Cerebellum (tissue), 4 donors: ENCODE measurements at places on chromosomes 6 and 20.

- peak; percentile 1 for DNase-seq
These were observed at the start of gene WFDC10A for GRCh38 chr20:45629496-45630100. WFDC10A (plus strand) TSS chr20:45629739; CDS start chr20:45629814, 75 bp downstream.

GRCh38 chr6:44558024-44558831 is 170.7 kb downstream of the CDC5L start:
- DNase-seq, result no peak

DNA sequence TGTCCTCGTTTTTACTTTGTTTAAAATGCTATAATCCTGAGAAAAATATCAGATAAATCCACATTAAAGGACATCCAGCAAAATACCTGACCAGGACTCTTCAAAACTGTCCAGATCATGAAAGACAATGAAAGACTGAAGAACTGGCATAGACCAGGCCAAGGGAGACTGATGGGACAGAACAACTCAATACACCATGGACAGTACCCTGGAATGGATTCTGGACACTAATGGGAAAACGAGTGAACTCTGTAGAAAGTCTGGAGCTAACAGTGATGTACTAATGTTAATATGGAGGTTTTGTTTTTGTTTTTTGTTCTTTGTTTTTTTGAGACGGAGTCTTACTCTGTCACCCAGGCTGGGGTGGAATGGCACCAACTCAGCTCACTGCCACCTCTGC is 461.4 kb downstream of the CD83 start:
- DNase-seq, result no peak

- no peak for DNase-seq
These were observed 949.6 kb downstream of the TBC1D32 start for GRCh38 chr6:120384671-120385070.

- DNase-seq, result no peak
These were observed 4.8 kb upstream of the ASF1A start for GRCh38 chr6:118889163-118889562.

DNA sequence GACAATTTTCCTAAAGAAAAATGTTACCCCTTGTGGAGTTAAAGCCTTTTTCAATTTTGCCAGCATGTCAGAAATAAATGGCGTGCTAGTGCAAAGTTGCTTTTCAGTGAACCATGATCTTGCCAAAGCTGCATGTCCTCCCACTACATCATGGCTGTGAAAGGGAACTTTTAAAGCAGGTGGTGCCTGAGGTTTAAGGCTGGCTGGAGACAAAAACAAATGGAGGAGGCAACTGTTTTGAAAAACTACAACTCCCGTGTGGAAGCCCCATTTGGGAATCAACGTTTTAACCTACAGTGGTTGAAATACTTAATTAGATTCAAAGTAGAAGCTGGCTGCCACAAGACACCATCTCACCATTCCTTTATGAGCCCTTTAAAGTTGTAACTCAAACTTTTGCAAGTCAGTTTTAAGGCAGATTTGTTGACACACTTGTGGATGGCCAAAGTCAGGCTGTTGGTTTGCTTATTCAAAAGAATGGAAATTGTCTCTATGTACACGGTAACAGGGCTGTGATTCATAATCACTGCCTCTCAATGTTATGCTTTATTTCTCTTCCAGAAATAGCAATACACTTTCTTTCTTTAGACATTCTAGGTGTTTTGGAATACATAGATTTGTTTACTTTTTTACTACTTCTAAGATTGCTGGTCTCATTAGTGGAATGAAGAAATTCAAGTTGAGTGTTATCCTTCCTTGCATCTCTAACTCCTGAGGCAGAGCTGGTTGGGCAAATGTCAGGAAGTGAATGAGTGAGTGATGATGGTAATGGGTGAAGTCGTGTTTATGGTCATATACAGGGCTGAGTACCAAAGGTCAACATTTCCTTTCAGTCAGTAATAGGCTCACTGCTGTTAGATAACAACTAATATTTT is 196.4 kb upstream of the GMDS start:
- no peak for DNase-seq

DNA sequence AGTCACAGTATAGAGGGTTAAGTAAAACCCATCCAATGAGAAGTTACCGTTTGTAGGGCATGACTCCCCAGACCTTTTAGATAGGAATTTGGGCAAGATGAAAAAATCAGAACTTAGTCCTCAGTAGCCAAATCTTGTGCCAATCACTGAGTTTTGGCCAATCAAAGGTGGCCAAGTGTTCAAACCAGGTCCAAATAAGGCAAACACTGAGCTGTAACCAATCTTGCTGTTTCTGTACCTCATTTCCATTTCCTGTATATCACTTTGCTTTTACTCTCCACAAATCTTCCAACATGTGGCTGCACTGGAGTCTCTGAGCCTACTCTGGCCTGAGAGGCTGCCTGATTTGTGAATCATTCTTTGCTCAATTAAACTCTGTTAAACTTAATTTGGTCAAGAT is 81.8 kb upstream of the GPR6 start:
- no peak for DNase-seq

- DNase-seq, result no peak
These were observed 270.2 kb downstream of the SMOC2 start for GRCh38 chr6:168711049-168711640.

DNA sequence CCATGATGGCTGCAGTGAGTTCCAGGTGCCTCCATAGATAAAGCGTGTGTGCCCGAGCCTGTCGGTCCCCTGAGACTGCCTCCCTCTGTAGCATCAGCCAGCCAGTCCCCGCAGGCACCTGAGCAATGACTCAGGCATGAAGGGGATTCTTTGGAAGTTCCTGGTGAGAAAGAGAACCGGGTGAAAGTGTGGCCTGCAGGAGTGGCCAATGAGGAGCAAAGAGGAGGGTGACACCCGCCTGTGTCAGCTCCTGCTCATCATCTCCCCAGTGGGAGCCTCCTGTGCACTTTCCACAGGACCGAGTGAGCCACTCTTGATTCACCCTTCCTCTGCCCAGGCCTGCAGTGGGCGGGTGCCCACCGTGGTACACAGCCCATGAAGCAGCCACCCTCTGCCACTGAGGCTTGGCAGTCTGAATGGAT is 71.2 kb upstream of the PTPN1 start:
- DNase-seq, result no peak

GRCh38 chr6:133632906-133633305 is 256.0 kb upstream of the TCF21 start:
- DNase-seq, result no peak

GRCh38 chr6:124823240-124824111 is 138.8 kb upstream of the RNF217 start:
- DNase-seq, result no peak

DNA sequence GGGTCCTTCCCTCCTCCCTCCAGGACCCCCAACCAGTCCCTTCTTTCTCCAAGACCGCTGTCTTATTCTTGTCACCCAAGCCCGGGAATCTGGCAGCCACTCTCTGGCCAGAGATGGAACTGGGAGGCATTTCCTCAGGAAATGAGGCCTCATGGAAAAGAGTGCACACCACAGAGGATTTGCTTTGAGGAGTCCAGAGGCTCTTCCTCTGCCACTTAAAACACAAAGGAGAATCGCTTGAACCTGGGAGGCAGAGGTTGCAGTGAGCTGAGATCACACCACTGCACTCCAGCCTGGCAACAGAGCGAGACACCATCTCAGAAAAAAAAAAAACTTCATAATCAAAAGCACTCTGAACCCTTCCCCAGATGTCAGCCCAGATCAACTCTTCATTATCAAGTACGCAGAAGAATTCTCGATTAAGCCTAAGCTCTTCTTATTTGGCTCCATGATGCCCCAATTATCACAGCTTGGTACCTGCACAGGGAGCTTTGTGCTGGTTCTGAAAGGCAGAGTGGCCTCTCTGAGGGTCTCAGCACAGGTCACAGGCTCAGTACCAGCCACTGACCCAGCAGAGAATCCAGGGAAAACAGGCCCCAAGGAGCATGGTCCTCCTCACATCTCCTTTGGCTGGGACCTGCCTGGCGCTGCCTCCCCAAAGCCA is 82.9 kb upstream of the MAFB start:
- DNase-seq, result no peak

- no peak for DNase-seq
These were observed 124.0 kb downstream of the ZFAND3 start for GRCh38 chr6:37943436-37944058.

DNA sequence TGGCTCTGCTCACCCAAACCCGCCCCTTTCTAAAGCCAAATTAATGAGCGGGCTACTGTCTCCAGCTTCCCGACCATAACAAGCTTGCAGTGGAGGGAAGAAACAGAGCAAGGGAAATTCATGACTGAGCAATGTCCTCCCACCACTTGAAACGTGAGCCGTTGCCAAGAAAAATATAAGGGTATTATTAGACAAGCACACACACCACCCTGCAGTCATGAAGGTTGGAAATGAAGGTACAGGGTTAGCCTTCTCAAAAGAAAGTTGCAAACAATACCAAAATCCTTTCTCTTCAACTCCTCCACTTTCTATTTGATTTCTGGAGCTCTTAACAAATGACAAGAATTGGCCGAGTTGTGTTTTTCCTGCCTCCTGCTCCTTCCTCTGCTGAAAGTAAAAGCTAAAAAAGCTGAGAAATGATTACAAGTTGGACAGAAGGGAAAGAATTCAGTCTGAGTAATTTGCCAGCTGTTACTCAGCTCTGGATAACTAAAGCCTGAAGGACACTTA is 151.1 kb upstream of the B3GAT2 start:
- no peak for DNase-seq

- no peak for DNase-seq
These were observed 20.3 kb downstream of the GRIK2 start for GRCh38 chr6:101413773-101414172.

- no peak for DNase-seq
These were observed 18.1 kb downstream of the EIF2S2 start for GRCh38 chr20:34093895-34094294.

GRCh38 chr6:9621276-9621675 is 793.6 kb downstream of the TFAP2A start:
- DNase-seq, result no peak

DNA sequence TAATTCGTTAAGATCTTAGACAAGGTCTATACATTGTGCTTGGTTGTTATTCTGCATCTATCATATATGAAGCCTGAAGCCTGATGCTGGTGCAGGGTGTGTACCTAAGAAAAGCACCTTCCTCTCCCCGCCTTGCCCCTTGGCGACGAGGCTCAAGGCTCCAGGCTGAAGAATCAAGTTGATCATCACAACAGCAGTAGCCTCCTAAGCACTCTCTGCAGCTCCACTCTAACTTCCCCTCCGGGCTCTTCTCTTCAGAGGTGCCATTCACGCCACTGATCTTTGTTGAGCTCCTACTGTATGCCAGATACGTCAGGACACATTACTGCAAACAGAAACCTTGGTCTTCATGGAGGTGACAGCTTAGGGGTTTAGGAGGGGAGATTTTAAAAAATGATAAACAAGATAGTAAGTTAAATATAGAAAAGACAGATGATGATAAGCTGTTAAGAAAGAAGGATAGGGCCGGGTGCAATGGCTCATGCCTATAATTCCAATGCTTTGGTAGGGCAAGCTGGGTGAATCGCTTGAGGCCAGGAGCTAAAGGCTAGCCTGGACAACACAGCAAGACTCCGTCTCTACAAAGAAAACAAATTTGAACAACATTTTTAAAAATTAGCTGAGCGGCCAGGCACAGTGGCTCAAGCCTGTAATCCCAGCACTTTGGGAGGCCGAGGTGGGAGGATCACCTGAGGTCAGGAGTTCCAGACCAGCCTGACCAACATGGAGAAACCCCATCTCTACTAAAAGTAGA is 38.4 kb upstream of the ZNF217 start:
- no peak for DNase-seq

- DNase-seq, result no peak
These were observed 2.0 kb downstream of the MMP9 start for GRCh38 chr20:46010491-46011391.

DNA sequence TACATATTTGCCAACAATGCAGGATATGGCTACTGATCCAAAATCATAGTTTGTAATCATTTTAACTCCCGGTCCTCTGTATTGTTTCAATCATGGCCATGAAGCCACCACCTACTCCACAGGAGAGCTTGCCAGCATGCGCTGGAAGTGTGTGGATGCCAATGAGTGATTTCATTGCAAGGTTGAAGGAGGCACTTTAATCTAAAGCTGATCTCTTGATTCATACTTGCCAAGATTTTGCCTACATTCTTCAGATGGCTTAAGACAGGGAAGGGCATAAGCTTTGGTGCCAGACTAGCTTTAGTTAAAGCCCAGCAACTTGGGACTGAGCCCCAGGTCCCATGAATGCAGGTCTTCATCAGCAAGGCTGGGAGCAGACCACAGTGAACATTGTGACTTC is 58.8 kb downstream of the TPD52L1 start:
- no peak for DNase-seq

DNA sequence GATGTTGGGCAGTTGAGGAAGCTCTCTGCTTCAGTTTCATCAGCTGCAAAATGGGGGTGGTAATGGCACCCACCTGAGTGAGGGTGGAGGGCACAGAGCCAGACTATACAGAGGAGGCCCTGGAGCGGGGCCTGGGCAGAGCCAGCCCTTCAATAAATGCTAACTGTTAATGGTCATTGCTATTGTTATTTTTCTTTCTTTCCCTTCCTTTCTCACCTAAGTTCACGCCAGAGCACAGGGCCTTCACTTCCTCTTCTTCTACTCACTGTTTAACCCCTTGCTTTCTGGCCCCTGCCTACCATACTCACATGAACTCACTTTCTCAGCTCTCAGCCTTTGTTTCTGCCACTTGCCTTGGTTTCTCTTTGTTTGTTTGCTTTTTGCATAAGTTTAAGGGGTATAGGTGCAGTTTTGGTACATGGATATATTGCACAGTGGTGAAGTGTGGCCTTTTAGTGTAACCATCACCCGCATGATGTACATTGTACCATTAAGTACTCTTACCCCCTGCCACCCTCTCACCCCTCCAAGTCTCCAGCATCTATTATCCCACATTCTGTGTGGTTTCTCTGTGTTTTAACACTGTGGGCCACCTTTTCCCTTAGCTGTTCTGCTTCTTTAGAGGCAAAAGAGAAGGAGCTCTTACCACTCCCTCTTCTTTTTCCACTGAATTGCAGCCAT is 7.5 kb upstream of the RREB1 start:
- DNase-seq, result no peak

DNA sequence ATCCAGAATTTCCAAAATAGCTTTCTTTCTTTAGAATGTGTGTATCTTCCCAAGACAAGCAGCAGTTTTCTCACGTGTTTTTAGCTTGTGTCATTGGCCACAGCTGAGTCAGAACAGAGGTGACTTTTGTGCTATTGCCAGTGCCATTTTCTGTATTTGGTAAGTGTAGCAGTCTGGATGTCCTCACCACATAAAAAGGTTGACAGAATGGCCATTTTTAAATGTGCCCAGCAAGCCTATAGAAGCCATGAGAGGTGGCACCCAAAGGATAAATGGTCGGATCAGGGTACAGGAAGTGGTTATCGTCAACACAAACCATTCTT is 269.5 kb upstream of the HSF2 start:
- DNase-seq, result no peak

DNA sequence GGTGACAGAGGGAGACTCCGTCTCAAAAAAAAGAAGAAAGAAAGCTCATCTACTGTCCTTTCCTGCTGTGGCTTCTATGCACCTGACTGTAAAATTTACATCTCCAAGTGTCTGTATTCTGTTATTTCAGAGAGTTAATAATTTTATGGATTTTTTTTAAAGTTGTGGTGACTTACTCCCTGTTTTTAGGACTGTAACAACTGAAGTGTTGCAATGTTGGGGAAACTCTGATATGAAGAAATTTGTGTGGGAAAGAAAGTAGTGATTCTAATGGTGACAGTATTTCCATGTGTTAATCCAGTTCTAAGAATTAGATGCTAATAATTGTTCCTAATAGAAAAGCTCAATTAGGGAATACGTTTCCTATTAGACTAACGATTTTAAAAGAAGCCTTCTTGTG is 27.4 kb downstream of the STX11 start:
- DNase-seq, result no peak
